ENCODE measurements at places on chromosomes 11 and 22. TPM values are rescaled to one million over a fixed set of nuclear protein-coding genes. Genes with fewer than 3 reads are reported as not detected.

- no peak for DNase-seq
Measured at GRCh38 chr11:98003606-98004371, 1017.0 kb upstream of the CNTN5 start.

GRCh38 chr11:26651916-26652315, 69.9 kb downstream of the SLC5A12 start:
- DNase-seq = no peak

DNA sequence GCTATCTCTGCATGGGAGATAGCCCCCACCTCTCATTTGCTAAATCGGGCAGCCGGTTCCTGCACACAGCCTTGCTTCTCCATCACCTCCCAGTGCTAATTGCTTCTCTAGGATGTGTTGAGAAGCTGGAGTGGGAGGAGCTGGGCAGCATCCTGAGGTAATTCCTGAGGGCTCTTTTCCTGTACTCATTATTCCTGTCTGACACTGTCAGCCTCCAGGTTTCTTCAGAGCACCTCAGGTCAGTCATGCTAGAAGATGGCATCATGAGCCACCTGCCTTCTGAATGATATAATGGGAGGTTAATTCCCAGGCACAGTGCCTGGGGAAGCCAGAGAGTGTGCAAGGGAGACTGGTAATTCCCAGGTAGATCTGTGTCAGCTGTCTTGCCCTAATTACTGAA, 133.0 kb downstream of the RAB38 start:
- DNase-seq = no peak

GRCh38 chr22:37924386-37925065, 18.4 kb downstream of the MICALL1 start:
- DNase-seq = no peak

SRRD gene
- total RNA-seq = 16.3 TPM

- DNase-seq = no peak
Measured at GRCh38 chr11:32215157-32215556, 124.3 kb downstream of the RCN1 start.

GRCh38 chr22:31302006-31302405, 9.7 kb upstream of the PIK3IP1 start:
- DNase-seq = no peak

- DNase-seq = peak; percentile 58
Measured at GRCh38 chr22:20010307-20011122, 6.1 kb downstream of the ARVCF start.

CTSW gene
- not detected for total RNA-seq

DNA sequence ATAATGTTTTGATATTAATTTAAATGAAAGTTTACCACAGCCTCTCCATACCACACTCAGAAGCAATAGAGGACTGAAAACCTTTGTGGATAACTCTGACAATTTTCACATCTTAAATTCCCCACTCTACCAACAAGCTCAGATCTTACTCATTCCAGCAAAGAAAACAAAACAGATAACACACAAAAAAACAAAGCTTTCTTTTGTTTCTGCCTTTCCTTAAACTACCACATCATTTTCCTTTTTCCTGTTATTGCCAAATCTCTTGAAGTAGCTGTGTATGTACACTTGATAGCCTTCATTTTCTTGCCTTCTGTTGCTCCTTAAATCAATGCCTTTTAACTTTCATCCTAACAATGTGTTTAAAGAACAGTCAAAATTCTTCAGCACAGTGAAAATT, 484.9 kb downstream of the NTM start:
- DNase-seq = peak; percentile 8

DNA sequence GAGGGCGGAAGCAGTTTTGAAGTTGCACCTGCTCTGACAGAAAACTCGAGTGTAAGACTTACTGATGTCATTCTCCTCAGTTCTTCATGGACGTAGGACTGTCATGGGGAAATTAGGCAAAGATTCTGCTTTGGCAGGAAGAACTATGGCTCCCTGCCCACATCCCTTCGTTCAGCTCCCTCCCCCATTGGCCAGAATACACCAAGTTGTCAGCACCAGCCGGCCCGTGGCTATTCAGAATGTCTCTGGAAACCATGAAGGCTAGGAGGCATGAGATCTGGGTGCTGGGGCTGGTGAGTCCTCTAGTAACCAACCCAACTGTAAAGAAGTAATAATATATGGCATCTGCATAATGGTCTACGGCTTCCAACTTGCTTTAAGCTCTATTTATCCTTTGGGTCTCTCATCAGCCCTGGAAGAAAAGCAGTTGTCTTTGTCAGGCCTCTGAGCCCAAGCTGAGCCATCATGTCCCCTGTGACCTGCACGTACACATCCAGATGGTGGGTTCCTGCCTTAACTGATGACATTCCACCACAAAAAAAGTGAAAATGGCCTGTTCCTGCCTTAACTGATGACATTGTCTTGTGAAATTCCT, 74.1 kb downstream of the PIWIL4 start:
- DNase-seq = no peak

DNA sequence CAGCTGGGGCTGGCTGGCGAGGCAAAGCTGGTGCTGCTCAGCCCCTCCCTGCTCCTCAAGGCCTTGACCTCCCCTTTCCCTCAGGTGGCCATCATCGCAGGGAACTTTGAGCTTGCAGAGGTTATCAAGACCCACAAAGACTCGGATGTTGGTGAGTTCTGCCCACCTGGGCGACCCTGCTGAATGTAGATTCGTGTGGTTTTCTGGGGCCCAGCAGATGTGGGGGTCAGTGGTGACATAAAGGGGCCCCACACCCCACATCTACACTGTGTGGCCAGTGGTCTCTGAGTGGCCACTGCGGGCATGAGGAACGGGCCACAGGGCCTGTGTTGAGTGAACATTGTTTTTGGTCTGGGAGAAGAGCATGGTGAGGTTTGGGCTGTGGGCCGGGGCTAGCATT, 11.9 kb downstream of the SHANK3 start:
- no peak for DNase-seq

DNA sequence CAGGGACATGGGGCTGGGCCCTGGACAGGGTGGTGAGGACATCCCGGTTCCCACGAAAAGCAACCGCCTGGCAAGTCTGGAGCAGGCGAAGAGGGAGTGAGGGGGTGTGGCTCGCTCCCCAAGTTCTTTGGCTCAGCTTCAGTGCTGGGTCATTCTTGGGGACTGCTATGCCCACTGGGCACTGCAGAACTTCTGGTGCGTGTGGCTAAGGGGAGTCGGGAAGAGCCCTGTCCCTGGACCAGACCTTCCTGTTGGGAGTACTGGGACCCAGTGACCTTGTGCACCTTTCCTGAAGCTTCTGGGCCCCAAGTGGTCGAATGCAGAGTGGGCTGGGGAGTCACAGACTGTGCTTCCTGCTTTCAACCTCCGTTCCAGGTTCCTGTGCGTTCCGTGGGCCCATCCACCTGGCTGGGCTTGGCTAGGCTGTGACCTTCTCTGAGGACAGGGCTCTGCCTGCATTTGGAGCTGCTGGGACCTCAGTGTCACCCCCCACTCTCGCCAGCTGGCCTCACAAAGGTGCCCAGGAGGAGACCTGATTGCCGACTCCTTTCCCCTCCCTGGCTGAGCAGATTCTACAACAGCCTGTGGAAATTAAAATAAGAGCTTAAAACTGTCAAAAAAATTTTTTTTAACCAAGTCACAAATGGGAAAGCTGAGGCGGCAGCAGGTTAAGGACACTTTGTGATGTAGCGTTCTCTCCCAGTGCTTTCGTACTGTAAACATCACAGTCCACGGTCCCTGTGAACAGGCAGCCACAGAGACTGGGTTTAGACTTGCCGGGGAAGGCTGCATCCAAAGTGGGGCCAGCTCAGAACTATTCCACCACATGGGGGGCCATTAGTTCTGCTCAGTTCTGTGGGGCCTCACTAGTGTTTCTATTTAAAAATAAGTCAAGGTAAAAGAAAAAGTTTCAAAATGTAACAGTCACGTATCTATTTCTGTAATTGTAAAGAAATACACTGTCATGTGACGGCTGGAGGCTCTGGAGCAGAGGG, 63.8 kb upstream of the WNT7B start:
- no peak for DNase-seq

DNA sequence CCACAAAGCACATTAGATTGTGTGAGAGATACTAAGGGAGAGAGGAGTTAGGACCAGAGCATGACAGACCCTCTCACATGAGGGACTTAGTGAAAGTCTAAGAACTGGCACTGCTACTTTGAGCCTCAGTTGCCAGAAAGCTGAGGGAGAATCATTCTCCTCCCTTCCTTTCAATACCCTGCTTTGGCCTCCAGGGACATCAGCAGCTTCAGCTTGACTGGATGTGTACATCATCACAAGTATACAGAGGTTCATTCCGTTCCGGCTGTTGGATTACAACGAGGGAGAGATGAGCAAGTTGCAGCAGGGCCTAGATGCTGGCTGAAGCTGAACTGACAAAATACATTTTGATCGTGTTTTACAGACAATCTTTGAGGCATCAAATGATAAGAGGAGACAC, 15.7 kb upstream of the ANO5 start:
- DNase-seq = no peak

GRCh38 chr11:127000981-127001380, 411 bp upstream of the KIRREL3 start:
- DNase-seq = no peak

HEPN1 gene
- not detected for total RNA-seq

DNA sequence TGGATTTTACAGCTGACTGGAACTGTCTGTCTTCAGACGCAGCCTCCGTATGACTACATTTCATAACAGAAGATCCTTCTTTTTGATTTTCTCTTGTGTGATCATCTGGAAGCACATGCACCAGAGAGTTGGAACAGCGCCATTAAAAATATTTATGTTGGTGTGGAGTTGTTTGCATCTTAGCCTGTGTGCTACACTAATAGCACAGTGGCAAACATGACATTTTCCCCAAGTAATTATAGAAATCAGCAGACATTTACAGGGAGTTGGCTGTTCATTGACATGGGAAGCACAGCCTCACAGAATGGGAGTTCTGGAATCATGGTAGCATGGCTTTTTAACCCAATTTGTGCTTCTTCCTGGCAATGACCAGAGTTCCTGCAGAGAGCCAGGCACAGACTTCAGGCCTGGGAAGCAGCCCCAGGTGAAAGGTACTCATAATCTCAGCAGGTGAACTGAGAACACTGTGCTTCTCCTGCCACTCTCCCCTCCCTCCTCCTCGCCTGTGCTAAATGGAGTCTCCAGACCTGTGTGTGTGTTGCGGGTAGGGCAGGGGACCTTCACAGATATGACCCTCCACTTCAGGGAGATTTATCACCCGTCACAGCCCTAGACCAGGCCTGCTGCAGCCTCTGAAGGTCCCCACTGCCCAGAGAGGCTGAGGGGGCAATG, 82.8 kb upstream of the PLET1 start:
- DNase-seq = no peak

DNA sequence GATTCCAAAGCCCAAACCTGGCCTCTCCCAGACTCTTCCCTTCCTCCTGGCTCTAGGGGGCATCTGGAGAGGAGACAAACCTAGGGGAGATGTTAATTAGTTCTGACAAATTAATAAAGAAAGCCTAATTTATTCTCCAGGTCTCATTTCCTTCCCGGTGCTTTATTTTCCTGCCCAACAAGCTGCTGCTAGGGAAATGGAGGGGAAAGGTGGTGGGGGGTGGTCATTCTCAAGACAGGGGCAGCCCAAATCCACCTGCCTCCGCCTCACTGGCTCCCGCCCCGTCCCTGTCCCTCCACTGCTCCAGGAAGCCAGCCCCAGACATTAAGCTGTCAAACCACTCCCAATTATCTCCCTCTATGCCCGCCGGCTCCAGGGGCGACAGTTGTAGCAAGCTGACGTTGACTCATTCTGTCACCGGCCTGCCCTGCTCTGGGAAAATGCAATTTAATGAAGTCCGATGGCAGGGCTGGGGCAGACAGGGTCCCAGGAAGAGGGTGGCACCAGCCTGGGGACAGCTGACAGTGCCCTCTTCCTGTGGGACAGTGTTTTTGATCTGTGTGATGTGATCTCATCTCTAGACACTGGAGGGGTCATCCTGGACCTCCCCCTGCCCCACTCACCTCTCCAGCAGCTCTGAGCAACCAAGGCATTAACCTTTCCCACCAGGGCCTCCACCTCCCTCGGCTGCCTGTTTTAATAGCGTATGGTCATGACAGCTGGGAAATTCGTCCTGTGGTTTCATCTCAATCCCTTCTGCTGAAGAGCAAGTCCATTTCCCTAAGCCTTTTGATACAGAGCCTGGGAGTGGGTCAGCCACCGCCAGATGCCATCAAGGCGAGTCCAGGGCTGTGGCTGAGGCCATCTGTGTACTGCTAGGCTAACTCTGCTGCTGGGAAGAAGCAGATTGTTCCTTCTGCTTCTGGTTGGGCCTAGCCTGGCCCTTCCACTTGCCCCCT, 27.1 kb downstream of the NECTIN1 start:
- peak; percentile 46 for DNase-seq

- no peak for DNase-seq
Measured at GRCh38 chr11:80084608-80085007, 643.8 kb upstream of the TENM4 start.

GRCh38 chr11:10701982-10702381, 8.4 kb upstream of the IRAG1 start:
- peak; percentile 50 for DNase-seq
